AG09319 (cell line): ENCODE measurements at places on chromosomes 7 and 10.

DNA sequence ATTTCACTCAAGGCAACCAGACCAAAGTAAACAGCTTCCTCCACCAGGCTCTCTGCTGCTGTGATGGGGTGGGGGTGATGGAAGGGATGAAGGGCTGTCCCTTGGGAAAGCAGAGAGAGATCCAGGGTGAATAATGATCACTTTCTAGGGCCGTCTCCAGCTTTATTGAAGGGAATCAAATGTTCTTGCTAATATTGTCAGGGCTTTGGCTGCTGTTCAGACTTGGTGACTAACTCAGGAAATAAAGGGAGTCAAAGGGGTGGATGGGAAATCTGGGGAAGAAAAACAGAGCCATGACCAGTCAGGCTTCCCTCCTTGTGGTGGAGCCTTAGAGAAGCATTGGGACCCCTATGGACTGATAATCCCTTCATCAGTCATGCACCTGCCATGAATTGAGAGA, 196.2 kb upstream of the AGK start:
- DNase-seq, result no peak

DNA sequence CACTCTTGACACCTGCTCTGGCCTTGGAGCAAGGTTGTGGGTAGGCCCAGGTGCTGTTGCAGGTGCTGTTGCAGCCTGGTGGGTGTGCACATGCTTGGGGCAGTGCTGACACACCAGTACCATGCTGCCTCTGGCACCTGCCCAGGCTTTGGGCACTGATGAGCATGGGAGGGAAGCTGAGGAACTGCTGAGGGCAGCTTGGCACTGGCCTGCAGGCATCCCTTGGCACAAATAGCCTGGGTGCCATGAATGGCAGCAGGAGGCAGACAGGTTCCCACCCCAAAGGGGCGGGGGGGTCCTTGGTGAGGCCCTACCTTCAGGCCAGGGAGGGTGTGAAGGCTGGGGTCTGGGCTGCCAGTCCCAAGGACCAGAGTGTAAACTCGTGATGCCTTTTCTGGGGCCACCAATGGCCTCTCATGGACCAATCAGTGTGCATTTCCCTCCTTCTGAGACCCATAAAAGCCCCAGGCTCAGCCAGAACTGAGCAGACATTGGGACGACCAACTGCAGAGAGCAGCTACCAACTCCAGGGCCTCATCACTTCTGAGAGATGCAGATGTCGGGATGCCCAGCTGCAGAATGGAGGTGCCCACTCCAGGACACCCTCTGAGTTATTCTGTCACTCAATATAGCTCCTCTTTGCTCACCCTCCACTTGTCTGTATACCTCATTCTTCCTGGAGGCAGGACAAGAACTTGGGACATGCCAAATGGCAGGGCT, 547.4 kb downstream of the ZWINT start:
- DNase-seq, result no peak

- DNase-seq, result no peak
Observed at GRCh38 chr10:114405011-114405350, 679 bp upstream of the AFAP1L2 start.

- DNase-seq, result peak; percentile 76
Observed at GRCh38 chr7:16028103-16028502, 341.6 kb upstream of the MEOX2 start.

- no peak for DNase-seq
Observed at GRCh38 chr10:88346144-88346977, 236.8 kb downstream of the RNLS start.

DNA sequence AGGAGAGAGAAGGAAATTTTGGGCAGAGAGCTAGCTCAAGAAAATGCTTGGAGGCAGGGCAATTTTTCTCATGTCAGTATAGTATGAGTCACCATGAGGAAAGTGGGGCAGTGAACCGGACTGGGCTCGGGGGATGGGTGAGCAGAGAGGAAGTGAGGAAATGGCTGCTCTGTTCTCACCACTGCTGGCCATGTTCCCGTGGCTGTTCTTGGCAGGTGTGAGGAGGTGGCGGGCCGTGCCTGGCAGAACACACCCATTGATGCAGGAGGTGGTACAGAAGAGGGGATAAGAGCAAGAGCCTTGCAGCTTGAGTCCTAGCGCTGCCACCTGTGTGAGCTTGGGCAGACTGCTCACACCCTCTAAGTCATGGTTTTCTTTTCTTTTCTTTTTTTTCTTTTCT, 304.4 kb upstream of the LYZL1 start:
- DNase-seq, result peak; percentile 54

DNA sequence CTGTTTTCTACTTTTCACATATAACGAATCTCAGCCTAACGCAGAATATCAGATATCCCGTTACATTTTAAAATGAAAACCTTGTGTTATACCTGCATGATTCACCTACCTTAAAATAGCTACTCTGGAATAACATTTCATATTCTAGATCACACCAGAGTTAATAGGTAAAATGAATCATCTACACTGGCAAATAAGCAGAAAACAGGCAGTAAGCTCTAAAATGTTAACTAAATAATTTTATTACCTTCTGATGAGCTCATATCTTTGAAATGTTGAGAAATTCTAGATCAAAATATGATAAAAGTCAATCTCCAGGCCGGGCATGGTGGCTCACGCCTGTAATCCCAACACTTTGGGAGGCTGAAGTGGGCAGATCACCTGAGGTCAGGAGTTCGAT, 71.3 kb downstream of the CPEB3 start:
- DNase-seq, result no peak

DNA sequence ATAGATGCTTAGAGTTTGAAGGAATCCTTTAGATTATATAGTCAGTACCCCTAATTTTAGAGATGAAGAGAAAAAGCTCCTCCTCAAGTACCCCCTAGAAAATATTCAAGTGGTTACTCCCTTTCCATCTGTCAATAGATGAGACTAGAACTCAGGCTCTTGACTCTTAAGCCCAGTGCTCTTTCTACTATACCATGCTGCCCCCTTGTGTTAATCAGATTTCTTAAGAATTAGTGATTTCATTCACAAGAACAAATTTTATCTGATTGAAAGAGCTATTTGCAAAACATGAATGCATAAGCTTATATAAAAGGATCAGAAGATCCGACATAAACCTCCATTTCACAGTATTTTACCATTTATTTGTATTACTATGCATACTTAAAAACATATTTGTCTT, 179.3 kb downstream of the TFEC start:
- DNase-seq, result peak; percentile 52

GRCh38 chr7:131020759-131021261, 286.8 kb upstream of the KLF14 start:
- DNase-seq, result no peak

DNA sequence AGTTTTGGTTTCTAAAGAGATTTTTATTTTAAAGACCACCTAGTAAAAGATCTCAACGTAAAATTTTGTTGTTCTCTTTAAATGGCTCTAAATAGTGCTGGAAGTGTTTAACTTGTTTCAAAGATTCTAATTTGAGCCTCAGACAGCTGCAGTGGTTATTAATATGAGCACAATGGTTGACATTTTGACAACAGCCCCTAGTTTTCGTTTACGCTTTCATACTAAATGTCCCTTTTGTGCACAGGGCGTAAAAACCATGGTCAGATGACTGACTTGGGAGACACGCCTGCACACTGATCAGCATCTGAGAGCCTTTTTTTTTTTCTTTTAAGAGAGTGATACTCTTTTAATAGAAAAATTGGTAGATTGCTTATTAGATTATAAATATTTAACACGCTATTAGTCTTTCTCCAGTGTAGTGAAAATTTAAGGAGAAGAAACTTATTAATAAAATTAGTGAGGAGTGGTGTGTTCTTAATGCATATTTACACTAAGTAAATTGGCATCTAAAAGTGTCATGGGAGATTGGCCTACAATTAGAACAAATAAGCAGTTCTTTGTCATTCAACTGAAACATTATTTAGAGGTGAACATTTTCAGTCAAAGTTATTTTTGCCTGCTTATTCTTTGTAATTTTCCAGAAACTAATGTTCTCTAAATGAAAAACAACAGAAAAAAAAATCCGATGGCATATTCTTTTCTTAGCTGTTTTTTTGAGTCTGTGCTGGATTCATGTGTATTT, 182.8 kb upstream of the PHYHIPL start:
- no peak for DNase-seq

- no peak for DNase-seq
Observed at GRCh38 chr7:42235741-42236161, 1.3 kb downstream of the GLI3 start.

DNA sequence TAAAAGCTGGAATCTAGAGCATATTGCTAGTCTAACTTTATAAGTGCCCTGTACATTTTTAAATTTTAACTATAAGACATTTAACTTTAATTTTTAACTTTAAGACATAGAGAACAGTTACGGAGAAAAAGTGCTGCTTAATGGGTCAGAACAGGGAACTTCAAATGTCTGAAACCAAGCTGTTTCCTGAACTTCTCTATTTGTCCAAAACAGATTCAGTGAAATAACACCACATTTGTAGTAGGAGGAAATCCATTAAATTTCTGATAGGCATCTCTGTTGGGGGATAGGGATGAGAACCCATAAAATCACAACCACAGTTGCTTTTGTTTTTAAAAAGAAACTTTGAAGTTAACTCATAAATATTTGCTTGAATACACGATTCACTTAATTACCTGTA, 170.8 kb upstream of the ANK3 start:
- DNase-seq, result no peak

- no peak for DNase-seq
Observed at GRCh38 chr10:80599424-80599847, 61.7 kb downstream of the SH2D4B start.

DNA sequence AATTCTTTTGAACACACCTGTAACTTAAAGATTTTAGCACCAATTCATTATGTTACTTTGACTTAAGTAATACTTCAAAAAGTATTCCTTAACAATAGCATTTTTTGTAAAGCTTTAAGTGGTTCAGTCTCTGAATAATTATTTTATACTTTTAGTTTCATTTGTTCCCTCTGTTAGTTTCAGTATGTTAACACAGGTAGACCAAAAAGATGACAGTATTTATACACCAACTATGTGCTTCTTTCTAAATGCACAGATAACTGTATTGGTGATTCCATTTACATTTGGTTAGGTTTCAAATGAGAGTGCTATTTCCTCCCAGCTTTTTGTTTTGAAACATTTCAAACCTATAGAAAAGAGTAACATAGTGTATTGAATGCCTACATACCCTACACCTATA, 14.0 kb downstream of the RALA start:
- no peak for DNase-seq

DNA sequence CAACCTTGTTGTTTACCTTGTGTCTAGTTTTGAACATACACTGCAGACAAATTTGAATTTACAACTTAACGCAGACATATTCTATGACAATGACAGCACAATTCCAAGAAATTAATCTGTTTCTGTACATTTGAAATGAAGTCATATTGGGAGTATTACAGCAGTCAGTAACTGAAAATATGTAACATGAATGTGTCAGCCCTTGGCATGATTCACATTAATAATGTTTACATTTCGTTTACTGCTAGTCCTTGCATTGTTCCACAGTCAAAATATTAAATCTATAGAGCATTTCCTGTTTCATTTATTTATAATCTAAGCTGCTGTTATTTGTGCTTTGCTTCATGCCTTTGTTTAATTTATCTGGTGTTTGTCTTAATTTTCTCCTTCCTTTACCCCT, 80.4 kb downstream of the NOC3L start:
- DNase-seq, result no peak

DNA sequence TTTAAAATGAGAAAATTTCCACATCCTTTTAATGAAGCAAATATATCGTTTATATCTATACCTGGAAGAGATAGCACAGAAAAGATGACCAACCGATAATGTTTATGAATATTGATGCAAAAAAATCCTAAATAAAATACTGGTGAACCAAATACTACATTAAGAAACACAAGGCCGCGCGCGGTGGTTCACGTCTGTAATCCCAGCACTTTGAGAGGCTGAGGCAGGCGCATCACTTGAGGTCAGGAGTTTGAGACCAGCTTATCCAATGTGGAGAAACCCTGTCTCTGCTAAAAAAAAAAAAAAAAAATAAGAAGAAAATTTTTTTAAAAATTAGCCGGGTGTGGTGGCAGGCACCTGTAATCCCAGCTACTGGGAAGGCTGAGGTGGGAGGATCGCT, 25.8 kb downstream of the SHH start:
- no peak for DNase-seq

GRCh38 chr10:93488956-93489528, 6.9 kb upstream of the MYOF start:
- no peak for DNase-seq

DNA sequence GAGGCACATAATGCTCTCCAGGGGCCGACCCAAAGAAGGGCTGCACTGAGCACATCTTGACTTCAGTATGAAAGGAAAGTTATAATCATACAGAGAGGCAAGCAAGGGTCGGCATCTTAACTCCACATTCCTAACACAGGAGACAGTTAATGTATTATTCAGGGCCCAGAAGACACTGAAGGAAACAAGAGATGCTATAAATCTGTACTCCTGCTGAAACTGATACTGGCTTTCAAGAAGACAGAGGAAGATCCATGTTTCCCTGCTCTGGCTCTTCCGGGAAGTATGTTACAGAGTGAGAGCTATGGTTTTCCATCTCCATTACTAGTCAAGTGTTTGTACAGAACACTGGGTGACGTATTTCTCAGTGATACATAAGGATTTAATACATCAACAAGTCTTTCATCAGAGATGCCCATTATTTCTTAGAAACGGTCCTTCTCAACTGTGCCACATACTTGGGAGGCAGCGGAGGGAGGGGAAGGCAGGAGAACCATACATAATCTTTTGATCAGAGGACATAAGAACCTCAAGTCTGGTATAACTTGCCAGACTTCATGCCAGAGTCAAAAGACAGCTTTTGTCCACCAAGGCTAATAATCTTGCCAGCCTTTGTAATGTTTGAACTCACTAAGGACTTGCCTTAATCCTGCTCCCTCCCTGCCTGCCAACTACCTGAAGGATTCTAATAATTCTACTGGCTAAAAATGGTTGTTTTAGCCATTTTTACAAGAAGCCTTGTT, 58.1 kb downstream of the ENO4 start:
- DNase-seq, result no peak

DNA sequence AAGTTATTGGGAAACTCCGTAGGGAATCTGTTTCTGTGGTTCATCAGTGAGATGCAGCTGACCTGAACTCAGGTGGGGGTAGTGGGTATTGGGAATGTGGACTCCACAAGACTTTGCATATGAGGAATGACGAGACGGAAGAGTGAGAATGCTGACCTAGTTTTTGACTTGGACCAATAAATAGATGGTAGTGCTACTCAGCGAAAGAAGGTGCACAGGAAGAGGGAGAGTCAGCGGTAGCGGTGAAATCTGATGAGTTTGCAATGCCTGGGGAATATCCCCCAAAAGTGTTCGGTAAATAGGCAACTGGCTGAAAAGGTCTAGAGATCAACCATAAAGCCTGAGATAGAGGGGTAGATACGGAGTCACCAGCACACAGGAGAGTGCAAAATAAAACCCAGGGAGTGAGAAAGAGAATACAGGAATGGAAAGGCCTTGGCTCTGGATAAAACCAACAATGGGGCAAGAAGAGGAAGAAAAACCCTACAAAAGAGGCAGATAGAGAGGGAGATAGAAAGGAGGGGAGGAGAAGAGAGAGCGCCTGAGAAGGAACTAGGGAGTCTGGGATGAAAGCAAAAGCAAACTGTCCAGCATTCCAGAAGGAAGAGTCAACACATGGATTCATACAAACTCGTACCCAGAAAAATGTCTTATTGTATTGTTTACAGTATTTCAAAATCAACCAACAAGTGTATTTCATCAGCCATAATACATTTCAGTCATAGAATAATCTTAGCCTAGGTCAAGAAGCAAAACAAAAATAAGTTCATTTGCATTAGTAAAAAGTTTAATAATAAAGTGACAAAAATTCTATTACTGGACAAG, 5.4 kb downstream of the ARHGAP21 start:
- DNase-seq, result no peak

- no peak for DNase-seq
Observed at GRCh38 chr10:29636178-29636577, 1.4 kb upstream of the SVIL start.
